Motor neuron (in vitro differentiated cells): ENCODE measurements at places on chromosomes 6 and 20. TPM values are rescaled to one million over a fixed set of nuclear protein-coding genes. Genes with fewer than 3 reads are reported as not detected.

DNA sequence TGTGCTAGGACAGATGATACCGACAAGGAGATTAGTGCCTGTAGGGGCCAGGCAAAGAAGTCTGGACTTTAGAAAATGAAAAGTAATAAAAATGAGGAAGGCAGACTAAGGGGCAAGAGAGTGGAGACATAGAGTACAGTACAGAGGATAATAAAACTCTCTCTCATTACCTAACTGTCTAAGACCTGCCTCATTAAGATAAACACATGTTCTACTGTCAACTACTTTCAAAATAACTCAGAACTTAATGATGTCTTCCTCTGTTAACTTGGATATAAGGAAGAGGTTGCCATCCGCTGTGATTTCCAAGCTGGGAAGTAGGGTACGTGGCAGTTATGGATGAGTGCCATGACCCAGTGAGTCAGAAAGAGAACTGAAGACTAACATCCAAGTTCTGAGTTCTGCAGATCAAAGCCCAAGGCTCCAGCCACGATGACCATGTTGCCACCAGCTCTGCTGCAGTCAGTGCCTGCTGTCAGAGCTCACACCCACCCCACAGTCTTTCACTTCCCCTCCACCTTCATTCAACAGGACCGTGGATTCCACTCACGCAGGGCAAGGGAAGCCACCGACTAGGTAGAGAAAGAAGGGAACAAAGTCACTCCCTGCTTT is 81.8 kb downstream of the KIF16B start:
- no peak for ATAC-seq

DNA sequence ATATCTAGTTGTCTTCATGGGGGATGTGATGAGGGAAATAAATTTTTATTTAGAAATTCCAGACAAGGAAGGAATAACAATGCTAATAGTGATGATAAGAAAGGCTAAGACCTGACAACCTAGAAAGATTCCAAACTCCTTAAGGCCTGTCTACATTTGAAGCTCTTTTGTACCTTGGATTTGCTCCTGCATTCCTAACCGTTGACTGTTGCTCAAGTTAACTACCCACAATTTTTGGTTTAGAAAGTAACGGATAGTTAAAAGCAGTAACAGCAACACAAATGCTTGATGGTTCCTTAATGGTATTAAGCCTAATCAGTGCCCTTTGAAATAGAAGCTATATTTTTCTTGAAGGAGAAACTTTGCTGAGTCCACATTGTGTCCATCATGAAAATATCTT is 52.9 kb downstream of the TRMT11 start:
- ATAC-seq: no peak

DNA sequence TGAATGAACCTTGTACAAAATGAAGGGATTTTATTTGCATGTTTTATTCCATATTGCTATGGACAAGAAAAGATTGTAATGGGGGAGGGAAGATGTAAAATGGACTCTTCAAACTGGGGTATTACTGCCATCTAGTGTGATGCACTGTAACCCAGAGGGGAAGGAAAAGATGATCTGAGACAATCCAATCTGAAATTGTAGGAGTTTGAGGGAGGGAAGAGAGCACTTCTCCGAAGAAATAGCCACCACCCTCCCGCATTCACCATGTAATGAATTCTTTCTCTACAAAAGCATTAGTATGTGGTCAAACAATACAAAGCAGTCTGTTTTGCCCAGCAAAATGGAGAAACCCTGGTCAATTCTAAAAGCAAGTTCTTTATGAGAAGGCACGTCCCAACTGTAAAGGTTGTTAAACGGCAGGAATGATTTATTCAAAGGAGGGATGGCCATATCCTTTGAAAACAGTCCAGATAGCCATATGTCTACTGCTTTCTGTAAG is 679.5 kb upstream of the NRSN1 start:
- peak; percentile 83 for ATAC-seq

DNA sequence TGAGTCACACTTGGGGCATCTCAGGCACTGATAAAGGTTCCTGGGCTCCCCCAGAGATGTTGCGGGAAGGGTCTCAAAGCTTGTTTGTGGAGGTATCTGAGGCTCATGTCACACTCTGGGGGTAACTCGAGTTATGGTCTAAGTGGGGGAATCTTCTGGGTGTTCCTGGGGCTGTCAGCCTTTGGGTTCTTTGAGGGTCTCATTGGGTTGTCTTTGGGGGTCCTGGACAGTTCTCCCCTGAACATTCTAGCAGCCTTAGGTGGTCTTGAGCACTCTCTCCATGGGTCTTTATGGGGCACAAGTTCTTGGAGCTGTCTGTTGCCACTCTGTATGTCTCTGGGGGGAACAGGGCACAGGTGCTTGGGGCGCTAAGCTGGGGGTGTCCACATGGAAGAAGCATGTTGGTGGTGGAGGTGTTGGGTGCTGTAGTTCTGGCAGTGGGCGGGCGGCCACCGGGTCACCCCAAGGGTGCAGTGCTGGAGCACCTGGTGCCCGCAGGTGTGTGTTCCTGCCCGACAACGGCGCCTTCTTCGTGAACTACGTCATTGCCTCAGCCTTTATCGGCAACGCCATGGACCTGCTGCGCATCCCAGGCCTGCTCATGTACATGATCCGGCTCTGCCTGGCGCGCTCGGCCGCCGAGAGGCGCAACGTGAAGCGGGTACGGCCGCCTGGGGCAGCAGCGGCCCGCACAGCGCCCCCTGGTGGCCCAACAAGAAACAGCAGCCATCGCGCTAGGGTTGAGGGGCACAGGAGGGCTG is 7.1 kb upstream of the CAPN11 start:
- ATAC-seq: peak; percentile 97

The MYH7B gene
- 2.3 and 2.9 TPM in 2 replicates for total RNA-seq

DNA sequence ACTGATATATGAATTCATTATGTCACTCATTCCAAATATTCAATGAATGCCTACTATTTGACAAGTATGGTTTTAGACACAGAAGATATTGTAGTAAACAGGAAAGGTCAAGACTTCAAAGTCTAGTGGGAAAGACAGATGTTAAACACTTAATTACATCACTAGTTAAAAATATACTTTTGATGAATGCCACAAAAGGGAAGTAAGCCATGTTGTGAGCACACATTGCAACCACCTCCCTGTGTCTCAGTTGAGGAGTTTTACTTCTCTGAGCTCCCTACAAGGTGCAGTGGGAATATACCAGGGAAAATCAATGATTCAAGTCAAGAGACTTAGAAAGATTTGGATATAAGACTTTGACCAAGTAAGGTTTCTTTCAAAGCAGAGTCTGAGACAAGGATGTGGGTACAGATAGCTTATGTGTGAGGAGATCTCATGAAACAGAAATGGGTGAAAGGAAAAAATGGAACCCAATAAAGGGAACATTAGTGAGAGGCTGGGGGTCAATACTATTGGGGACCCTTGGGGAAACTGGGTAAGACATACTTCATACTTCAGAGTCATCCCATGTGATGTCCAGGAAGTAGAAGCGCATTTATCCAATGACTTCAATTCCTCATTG is 503.7 kb downstream of the KIF16B start:
- no peak for ATAC-seq

The GPSM3 gene
- 0.98 and 1.1 TPM in 2 replicates for total RNA-seq

GRCh38 chr6:145583753-145584152 is 151.6 kb downstream of the EPM2A start:
- ATAC-seq: no peak

- ATAC-seq: peak; percentile 66
Observed at GRCh38 chr6:134816780-134817179, 133.1 kb downstream of the ALDH8A1 start.

- ATAC-seq: no peak
Observed at GRCh38 chr6:167711768-167712730, 114.7 kb upstream of the AFDN start.

The METTL24 gene
- 0.49 and 1.1 TPM in 2 replicates for total RNA-seq

The LY6G6F gene
- total RNA-seq: not detected in 2 replicates

DNA sequence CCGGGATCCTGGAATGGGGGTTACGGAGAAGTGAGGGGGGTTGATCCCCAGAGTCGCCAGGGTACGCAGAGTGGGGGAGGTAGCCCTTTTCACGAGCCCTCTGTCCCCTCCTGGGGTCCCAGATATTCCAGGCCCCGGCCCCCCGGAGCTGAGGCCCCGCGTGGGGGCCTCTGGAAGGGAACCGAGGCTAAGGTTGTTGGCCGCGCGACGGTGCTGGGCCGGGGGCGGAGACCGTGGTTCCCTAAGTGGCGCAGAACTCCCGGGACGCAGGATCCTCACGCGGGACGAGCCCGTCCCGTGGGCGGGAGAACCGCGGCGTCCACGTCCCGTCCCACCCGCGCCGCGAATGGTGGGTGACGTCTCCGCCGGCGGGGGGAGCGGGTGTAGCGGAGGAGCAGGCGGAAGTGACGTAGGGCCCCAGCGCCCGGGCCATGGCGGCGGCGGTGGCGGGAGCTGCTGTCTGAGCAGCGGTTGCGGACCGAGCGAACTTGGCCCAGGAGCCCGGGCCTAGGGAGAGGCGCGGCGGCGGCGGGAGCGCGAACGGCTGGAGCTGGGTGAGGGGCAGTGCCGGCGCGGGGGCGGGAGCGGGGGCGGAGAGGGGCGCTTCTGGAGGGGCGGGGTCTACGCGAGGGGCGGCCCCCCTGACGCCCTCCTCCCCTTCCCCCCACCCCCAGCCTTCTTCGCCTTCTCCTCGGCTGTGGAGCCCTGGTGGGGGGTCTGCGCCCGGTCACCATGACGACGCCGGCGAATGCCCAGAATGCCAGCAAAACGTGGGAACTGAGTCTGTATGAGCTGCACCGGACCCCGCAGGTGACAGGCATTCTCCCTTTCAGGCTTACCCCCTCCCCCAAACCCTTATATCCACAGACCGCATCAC is at the start of gene RING1:
Gene RING1, plus strand, starts transcription at position 410 of the 877 bp plus-strand sequence. Its CDS starts 323 bp downstream, at position 733.
- ATAC-seq: peak; percentile 64

The CRIP3 gene
- 1.1 TPM in 2 replicates for total RNA-seq

The CCN2 gene
- 1.8 and 2.5 TPM in 2 replicates for total RNA-seq

The RAET1L gene
- total RNA-seq: 2.8 and 2.9 TPM in 2 replicates

DNA sequence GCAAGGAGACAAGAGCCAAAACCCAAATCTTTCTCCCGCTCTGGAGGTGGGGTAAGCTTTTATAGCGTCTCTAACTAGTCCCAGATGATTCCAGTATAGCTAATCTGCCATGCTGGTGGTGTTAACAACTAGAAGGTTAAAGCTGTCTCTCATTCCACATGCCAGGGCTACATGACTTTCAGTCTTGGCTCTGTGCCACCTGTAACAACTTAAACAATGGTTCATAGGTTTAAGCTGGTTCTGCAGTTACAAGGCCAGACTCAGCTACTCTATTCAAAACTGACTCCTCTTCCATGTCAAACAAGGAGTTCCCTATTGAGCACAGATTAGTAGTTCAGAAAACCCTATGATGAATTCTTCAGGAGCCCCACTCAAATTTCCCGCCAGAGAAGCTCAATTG is 128.9 kb downstream of the ELOVL4 start:
- no peak for ATAC-seq

DNA sequence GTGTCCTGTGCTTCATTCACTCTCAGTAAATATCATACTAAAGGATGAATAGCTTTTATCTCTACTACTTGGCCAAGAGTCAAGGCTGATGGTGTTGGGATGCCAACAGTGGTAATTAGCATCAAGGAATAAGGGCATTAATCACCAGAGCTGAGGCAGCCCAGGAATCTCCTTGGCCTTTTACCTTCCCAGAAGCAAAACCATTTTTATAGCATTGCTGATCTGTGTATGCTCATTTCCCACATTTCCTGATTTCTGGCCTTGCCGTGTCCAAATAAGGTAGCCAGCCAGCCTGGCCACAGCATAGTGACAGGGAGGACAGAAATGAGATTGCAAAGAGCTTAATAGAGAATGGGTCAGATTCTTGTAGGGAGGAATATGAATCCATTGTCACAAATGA is 76.7 kb upstream of the FOXO3 start:
- ATAC-seq: no peak

The STMND1 gene
- total RNA-seq: 0.15 TPM in 1 of 2 replicates, not detected in the other

The ADAM33 gene
- 0.25 TPM in 1 of 2 replicates, not detected in the other for total RNA-seq

The SYTL3 gene
- total RNA-seq: 1.1 and 1.4 TPM in 2 replicates

The PBOV1 gene
- total RNA-seq: 0.41 and 1.1 TPM in 2 replicates

The L3MBTL1 gene
- 13.9 and 29.2 TPM in 2 replicates for total RNA-seq

DNA sequence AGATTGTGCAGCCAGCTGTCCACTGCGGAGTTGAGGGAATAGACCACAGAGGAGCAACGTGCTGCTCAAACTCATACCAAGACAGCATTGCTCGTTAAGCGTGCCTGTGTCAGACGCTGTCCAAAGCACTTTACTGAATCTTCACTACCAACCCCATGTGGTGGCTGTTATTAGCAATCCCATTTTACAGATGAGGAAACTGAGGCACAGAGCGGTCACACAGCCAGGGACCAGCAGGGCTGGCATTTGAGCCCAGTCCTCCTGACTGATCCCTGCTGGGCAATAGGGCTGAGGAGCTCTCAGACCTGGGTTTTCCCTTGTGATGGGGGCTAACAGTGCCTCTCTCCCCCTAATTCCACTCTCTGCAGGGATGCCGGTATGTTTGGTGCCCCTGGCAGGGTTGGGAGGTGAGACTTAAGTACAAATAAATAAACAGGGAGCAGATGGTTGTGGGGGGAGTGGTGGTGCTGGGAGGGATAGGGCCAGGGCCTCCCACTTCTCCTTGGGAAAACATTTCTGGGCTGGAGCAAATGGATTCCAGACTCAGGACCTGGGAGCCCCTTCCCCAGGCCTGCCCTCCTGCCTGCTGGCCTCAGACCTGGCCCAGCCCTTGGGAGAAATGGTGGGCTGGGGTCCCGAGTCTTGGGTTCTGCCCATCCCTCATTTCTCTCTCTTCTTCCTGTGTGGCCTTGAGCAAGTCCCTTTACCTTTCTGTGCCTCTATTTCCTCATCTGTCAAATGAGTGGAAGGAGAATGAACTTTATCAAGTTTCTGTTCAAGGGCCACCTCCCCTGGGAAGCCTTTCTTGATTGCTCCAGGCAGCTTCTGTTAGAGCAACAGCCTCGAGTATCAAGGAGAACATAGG is 17.7 kb downstream of the SRXN1 start:
- no peak for ATAC-seq

DNA sequence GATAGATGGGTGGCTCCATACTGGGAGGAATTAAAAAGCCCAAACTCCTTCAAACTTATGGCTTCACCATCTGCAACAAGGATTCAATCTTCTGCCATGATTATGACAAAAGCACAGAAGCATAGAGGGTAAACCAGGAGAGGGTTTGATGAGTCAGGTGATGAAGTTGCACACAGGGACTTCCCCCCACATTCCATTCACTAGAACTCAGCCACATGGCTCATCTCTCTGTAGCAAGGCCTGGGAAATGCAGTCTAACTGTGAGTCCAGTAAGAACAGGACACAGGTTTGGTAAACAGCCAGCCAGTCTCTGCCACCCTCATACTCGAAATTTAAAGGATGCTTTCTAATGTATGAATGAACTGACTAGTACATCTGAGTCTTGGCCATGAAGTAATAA is 142.9 kb downstream of the HIVEP2 start:
- peak; percentile 91 for ATAC-seq
